A549 treated with GW870086 at 1 μM for 4 hours (cell line): ENCODE measurements at places on chromosomes 7 and 10. TPM values are rescaled to one million over a fixed set of nuclear protein-coding genes. Genes with fewer than 3 reads are reported as not detected.

The DHX32 gene
- total RNA-seq: 28.7 to 38.5 TPM (median 38.0 TPM) in 5 replicates

The ANKRD2 gene
- total RNA-seq: 4.2 to 6.9 TPM (median 4.9 TPM) in 5 replicates

The PDE6C gene
- total RNA-seq: not detected in 5 replicates

The HTRA1 gene
- 51.9 to 68.9 TPM (median 57.0 TPM) in 5 replicates for total RNA-seq

The NUTM2E gene
- total RNA-seq: 0.23 to 0.87 TPM (median 0.43 TPM) in 5 replicates

The KAZALD1 gene
- 2.3 to 3.1 TPM (median 2.8 TPM) in 5 replicates for total RNA-seq

The INA gene
- 20.9 to 29.2 TPM (median 23.3 TPM) in 5 replicates for total RNA-seq

The SCART1 gene
- 0.15 to 0.34 TPM (median 0.21 TPM) in 4 of 5 replicates, not detected in the other for total RNA-seq

The CDHR1 gene
- 0.06 to 0.26 TPM (median 0.15 TPM) in 5 replicates for total RNA-seq

The KIF11 gene
- 26.8 to 40.1 TPM (median 35.1 TPM) in 5 replicates for total RNA-seq

The LGI1 gene
- not detected in 5 replicates for total RNA-seq

The TLX1 gene
- total RNA-seq: not detected in 5 replicates

The STAM gene
- total RNA-seq: 20.8 to 27.0 TPM (median 24.8 TPM) in 5 replicates

The PTPN20 gene
- total RNA-seq: 3.7 to 4.7 TPM (median 4.1 TPM) in 5 replicates

The PDE1C gene
- 2.5 to 3.8 TPM (median 3.3 TPM) in 5 replicates for total RNA-seq

The CDH23 gene
- total RNA-seq: 1.9 to 3.4 TPM (median 2.1 TPM) in 5 replicates

The WDFY4 gene
- not detected in 5 replicates for total RNA-seq

The TCERG1L gene
- total RNA-seq: not detected in 5 replicates

The CALHM1 gene
- not detected in 5 replicates for total RNA-seq

The EMX2 gene
- total RNA-seq: not detected in 5 replicates

The RTKN2 gene
- 0.91 to 1.1 TPM (median 0.96 TPM) in 5 replicates for total RNA-seq

The DRGX gene
- 0.05 TPM in 1 of 5 replicates, not detected in the others for total RNA-seq

The ANXA11 gene
- 155 to 223 TPM (median 214 TPM) in 5 replicates for total RNA-seq

The PSD gene
- 0.39 to 0.80 TPM (median 0.50 TPM) in 5 replicates for total RNA-seq

The TPK1 gene
- total RNA-seq: 2.1 to 3.9 TPM (median 3.6 TPM) in 5 replicates

The FAM131B gene
- 0.27 to 0.65 TPM (median 0.40 TPM) in 5 replicates for total RNA-seq

The GIMAP4 gene
- not detected in 5 replicates for total RNA-seq

The GDF2 gene
- total RNA-seq: not detected in 5 replicates

The GPR37 gene
- 0.34 to 0.74 TPM (median 0.64 TPM) in 5 replicates for total RNA-seq

The MDFIC gene
- total RNA-seq: 13.8 to 25.2 TPM (median 22.7 TPM) in 5 replicates

The SPDYE2B gene
- not detected in 5 replicates for total RNA-seq

The JCAD gene
- total RNA-seq: 8.7 to 12.0 TPM (median 11.2 TPM) in 5 replicates

The CACNA2D1 gene
- total RNA-seq: 4.4 to 10.4 TPM (median 7.6 TPM) in 5 replicates

The SYT15 gene
- total RNA-seq: 1.6 to 3.3 TPM (median 2.7 TPM) in 5 replicates

The CARD11 gene
- 1.5 to 2.4 TPM (median 1.9 TPM) in 5 replicates for total RNA-seq

The CYP3A4 gene
- 0.06 to 0.09 TPM in 2 of 5 replicates, not detected in the others for total RNA-seq

The SPDYE16 gene
- not detected in 5 replicates for total RNA-seq

The ACTL6B gene
- total RNA-seq: not detected in 5 replicates

The RBP3 gene
- not detected in 5 replicates for total RNA-seq

The HTR5A gene
- not detected in 5 replicates for total RNA-seq
